NCI-H1417 treated with DMSO at 0.1 percent for 48 hours (cell line): ENCODE measurements at places on chromosomes 3 and 15.

- DNase-seq, result no peak
Observed at GRCh38 chr3:44992555-44993470, 16.8 kb downstream of the EXOSC7 start.

GRCh38 chr3:159978353-159978752 lies 10.3 kb upstream of the IL12A start:
- no peak for DNase-seq

DNA sequence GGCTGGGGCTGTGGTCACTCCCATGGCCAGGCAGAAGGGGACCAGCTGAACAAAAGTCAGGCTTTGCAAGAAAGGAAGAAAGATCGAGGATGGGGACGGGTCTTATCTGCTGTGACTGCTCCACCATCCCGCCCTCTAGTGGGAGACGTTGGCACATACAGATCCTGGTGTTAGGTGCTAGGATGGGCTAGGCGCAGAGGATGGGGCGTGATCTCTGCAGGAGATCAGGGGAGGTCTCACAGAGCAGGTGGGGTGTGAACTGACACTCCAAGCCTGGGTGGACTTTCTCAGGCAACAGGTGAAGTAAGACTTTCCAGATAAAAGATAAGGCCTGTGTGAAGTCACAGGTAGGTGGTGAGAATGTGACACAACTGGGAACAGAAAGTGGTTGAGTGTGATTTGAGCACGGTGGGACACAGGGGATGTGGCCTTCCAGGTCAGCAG lies 141.9 kb upstream of the SMAD3 start:
- DNase-seq, result no peak

DNA sequence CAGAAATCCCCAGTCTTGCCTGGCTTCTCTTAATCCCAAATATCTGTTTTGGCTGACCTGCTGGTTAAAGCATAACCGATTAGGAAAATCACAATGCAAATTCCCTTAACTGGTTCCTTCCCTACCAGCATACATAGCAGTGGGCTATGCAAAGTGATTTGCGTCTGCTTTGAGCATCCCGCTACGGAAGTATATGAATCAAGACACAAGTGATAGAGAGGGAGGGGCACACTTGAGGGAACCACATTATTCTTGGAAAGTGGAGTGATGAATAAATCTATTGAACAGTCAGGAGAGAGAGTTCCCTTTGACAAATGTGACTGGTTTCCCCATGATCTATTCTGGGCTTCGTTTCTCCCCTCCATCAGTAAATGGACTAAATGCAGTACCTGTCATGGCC lies 119.6 kb upstream of the C15orf61 start:
- DNase-seq, result no peak

- no peak for DNase-seq
Observed at GRCh38 chr3:12999147-13000140, 73.8 kb downstream of the IQSEC1 start.

GRCh38 chr15:51401872-51402517 lies 60.5 kb downstream of the GLDN start:
- DNase-seq, result no peak
